ENCODE measurements at places on chromosomes 13 and 19.
A peak's percentile ranks its signal among the peaks of the same experiment; 100 is the strongest.

DNA sequence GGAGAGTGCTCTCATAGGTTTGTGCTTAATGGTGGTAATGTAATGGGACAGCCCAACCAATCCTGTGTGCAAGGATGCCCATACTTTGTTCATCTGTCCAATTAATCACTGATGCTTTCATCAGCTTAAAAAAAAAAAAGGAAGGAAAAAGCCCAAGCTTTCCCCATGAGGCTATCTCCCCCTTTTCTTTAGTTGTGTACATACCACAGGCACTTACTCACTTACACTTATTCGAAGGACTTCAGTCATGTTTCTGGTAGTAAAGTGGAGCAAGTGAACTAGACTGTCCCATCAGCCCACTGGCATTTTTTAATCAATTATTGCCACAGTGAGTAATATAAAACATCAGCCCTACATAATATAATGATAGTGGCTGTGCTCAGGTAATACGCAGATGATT, 183.5 kb upstream of the UFM1 start:
- DNase-seq, result no peak

DNA sequence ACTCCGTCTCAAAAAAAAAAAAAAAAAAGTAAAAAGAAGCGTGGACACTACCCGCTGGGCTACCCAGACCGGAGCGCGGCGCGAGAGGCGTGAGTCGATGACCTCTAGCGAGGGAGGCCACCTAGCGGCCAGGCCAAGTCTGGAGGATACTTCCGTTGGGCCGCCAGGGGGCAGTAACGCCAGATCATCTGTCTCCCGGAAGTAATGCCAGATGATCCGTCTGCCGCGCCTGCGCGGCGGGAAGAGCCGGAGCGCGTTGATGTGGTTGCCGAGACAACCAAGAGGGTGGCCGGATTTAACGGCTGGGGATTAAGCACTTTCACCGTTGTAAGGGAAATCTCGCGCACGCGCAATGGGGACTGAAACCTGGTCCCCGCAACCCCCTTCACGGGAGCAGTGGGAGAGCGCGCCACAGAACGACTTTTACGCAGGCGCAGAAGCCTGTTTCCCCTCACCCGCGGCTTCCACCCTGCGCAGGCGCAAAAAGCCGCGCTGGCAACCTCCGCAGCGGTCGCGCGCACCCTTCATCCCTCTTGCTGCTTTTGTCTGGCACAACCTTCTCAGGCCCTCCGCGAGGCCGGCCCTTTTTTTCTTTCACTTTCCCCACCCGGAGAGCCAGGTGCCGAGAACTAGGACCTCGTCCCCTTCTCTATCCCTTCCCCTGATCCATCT, 1.0 kb upstream of the U2AF2 start:
- peak; percentile 96 for DNase-seq

DNA sequence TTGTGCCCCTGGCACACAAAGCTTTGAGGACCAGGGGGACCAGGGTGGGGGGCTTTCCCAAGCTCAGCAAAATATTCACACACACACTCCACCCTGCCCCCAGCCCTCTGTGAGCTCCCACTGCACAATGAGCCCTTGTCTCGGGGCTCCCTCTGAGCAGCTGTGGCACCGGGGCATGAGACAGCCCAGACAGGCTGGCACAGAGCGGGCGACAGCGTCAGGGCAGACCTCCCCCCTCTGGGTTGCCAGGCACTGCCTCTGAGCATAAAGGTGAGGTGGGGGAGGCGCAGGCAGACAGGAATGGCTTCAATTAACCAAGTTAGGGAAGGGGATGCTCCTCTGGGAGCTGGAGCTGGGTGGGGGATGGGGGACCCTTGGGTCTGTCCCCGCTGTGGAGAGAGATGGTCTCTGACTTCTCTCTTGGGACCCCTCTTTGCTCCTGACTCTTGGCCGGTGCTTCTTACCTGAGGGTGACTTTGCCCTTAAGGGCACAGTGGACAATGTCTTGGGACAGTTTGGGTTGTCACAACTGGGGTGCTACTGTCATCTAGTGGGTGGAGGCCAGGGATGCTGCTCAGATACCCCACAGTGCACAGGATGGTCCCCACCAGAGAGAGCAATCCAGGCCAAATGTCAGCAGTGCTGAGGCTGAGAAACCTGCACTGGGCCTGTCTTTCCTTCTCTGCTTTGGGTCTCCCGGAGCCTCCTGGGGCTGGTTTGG, 30.3 kb downstream of the LYL1 start:
- peak; percentile 63 for DNase-seq

DNA sequence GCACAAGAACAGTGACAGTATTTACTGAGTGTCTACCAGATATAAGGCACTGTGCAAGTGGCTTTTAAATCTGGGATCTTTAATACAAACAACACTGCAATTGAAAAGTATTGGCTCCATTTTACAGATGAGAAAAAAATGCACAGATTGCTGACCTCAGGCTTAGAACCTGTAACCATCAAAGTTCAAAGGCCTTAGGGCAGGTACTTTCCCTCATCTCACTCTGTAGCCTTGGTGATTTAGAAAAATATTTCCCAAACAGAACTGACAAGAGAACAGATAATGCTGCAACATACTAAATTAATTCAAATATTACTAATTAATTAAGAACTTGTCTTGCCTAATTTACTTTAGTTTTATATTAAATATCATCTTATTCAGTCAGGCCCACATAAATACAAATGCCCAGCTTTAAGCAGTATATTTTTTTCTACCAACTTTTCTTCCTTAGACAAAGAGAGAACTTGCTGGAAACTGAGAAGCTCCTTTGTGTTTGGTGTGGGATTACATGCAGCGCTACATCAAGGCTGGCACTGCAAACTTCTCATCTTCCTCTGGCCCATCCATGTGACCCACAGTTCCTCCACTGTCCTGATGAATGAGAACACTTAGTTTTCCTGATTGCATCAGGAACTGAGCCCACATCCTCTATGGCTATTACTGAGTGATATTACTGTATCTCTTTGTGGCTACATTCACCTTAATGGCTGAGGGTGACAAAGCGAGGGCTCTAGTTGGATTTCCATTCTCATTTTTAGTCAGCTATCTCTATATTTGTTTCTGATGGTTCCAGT, 302.1 kb downstream of the ENOX1 start:
- no peak for DNase-seq

- DNase-seq, result no peak
Measured at GRCh38 chr13:49185264-49185663, 34.9 kb upstream of the MLNR start.

- no peak for DNase-seq
Measured at GRCh38 chr13:36421447-36421846, 10.8 kb upstream of the CCNA1 start.

DNA sequence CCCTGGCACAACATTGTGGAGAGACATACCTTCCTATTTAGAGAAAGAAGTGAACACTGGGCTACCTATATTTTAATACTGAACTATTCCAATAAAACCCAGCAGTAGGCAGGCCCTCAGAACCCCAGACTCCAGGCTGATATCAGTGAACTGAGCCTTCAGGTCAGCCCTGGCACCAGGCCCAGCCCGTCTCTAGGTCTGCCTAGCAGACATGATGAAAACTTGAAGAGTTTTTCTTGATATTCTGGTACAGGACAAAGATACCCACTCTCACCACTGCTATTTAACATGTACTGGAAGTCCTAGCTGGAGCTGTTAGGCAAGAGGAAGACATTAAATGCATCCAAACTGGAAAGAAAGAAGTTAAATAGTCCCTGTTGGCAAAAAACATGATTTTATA, 396.6 kb upstream of the SPRY2 start:
- DNase-seq, result no peak

DNA sequence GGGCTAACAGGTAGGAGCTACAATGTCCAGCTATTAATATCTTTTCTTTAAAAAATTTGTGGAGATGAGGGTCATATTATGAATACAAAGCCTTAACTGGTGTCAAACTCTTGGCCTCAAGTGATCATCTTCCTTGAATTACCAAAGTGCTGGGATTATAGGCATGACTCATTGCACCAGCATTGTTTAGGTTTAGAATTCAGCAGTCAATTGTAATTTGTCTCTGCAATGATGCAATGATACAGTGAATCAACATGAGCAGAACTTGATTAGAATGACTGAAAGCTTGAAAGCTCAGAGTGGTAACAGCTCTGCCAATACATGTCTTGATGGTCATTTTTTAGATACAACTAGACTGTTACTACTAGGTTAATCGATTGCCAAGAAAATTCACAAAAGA, 752.8 kb upstream of the MIR17HG start:
- DNase-seq, result no peak

GRCh38 chr13:42007844-42008243, 40.6 kb upstream of the DGKH start:
- no peak for DNase-seq

DNA sequence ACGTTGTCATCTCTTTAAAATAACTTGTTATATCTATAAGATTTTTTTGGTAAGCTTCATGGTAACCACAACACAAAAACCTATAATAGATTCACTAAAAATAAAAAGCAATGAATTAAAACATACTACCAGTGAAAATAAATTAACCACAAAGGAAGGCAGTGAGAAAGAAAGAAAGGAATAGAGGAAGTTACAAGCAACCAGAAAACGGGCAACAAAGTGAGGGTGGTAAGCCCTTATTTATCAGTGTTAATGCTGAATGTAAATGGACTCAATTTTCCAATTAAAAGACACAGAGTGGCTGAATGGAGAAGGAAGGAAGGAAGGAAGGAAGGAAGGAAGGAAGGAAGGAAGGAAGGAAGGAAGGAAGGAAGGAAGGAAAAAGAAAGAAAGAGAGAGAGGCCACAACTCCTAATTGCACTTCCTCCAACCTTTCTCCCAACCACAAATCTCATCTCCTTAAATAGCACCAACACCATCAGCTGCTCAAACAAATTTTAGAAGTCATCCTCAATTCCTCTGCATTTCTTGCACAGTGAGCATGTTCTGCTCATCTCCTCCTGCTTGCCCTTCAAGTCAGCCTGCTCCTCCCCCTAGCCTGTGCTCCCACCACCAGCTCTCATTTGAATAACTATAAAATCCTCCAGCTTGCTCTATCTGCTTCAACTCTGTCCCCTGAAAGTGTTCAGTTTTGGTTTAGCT, 48.6 kb downstream of the CCNA1 start:
- no peak for DNase-seq

DNA sequence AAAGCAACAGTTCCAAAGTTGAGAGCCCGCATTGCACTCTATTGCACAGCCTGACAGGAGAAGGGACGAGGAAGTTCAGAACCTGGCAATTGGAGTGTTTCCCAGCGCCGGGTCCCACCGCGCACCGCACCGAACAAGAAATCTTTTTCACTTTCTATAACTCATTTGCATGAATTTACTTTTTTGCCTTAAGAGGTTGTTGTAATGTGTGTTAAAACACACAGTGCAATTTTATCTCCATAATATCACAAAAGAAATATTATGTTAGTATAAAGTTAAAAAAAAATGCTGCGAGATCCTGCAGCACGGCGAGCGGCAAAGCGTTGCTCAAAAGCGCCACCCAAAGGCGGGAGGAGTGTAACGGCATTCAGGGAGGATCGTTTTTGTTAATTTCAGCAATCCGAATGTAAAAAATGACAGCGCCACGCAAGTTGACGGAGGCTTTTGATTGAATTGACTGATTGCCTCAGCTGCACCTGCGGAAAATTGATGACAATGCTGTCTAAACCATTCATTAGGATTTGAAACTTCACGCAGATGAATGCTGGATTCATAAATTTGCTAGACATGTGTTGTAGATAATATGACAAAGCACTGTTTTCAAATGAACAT, 303.6 kb upstream of the ZNF507 start:
- DNase-seq, result no peak

- no peak for DNase-seq
Measured at GRCh38 chr13:110285991-110286832, 20.7 kb downstream of the COL4A1 start.

DNA sequence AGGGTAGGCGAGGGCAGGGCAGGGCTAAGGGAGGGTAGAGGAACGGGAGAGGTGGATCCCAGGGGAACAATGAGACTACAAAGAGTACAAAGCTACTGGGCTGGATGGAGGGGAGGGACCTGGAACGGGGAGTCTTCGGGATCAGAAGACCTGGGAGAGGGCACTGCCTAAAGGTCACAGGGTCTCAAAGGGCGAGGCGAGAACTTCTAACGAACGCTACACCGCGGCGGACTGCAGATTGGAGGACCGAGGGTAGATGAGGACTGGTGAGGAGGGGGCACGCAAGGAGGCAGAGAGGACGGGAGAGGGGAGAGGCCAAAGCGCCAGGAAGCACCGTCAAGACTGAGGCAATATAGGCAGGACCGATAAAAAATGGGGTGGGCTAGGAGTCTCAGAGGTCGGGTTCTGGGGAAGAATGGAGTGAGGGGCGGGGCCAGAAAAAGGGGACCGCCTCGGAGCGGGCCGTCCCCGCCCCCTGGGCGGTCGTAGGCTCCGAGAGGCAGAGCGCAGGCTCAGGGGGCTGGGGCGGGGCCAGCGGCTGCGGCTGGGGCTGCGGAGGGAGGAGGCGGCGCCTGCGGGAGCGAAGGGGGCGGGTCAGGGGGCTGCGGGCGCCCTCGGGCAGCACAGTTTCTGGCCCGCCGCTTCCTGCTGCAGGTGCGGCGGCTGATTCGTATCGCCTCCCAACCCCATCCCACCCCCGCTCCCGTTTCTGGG, 1.3 kb upstream of the KCNC3 start:
- DNase-seq, result peak; percentile 16

GRCh38 chr13:76833441-76833954, 52.7 kb downstream of the KCTD12 start:
- no peak for DNase-seq

DNA sequence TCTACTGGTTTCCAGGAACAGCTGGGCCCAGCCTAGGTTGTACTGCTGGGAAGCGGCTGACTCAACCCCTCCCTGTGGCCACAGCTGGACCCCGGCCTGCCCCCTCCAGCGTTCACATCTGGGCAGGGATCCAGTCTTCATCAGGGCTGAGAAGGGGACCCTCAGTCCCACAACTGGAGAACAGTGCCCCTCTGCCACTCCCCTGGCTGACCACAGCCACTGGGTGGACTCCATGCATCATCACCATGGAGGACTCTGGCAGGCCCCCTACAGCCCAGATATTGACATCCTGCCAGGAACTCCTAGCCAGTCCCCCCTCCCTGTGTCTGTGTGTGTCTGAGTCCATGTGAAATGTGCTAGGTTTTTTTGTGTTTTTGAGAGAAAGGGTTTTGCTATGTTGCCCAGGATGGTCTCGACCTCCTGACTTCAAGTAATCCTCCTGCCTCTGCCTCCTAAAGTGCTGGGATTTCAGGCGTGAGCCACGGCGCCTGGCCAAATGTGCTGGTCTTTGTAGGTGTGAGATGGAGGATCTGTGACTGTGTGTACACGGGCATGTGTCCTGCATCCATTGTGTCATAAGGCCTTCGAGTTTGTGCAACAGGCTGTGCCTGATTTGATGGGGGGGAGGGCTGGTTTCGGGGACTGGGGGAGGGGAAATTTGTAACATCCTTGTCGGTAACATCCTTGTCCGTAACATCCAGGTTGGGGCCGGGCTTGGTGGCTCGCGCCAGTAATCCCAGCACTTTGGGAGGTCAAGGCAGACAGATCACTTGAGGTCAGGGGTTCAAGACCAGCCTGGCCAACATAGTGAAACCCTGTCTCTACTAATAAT, 4.0 kb upstream of the HOOK2 start:
- no peak for DNase-seq

- DNase-seq, result no peak
Measured at GRCh38 chr13:67048821-67049150, 181.3 kb downstream of the PCDH9 start.

GRCh38 chr13:109160357-109160756, 530.9 kb downstream of the MYO16 start:
- no peak for DNase-seq
